CD4-positive, alpha-beta T cell treated with Interleukin-15 for 1 hour (primary cell): ENCODE measurements at places on chromosomes 16 and 17.

GRCh38 chr17:78568494-78569115 lies 8.6 kb downstream of the DNAH17 start:
- DNase-seq, result no peak

DNA sequence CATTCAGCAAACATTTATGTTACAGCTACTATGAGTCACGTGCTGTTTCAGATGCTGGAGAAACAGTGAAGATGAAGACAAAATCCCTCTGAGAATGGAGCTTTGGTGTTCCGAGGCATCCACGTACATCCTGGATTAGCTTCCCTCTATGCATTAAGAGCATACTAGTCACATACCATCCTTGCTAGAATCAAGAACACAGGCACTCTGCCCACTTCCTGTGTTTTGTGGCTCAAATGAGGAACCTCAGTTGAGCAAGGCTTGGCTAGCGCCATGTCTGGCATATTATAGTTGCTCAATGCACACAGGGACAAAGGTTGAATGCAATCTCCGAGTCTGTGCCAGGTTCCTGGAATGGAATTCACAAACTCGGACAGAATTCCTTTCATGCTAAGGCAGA lies 297.5 kb downstream of the XYLT1 start:
- peak; percentile 67 for DNase-seq

DNA sequence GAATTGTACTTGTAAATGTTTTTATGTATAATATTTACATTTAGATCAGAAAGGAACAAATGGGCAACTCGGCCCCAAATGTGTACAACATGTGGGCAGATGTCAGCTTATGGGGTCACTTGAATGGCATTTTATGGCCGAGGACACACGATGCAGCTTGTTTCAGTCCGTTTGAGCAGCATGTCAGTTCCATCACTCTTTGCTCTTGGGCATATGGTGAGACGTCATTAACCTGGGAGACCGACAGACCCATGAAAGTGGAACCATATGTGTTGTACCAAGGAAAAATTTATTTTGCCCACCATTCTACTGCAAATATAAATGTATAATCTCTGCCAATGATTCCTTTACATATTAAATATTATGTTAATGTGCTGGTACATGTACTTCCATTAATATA lies 561.9 kb upstream of the SOX9 start:
- DNase-seq, result no peak

GRCh38 chr17:38564869-38565268 lies 40.9 kb downstream of the SRCIN1 start:
- DNase-seq, result no peak

DNA sequence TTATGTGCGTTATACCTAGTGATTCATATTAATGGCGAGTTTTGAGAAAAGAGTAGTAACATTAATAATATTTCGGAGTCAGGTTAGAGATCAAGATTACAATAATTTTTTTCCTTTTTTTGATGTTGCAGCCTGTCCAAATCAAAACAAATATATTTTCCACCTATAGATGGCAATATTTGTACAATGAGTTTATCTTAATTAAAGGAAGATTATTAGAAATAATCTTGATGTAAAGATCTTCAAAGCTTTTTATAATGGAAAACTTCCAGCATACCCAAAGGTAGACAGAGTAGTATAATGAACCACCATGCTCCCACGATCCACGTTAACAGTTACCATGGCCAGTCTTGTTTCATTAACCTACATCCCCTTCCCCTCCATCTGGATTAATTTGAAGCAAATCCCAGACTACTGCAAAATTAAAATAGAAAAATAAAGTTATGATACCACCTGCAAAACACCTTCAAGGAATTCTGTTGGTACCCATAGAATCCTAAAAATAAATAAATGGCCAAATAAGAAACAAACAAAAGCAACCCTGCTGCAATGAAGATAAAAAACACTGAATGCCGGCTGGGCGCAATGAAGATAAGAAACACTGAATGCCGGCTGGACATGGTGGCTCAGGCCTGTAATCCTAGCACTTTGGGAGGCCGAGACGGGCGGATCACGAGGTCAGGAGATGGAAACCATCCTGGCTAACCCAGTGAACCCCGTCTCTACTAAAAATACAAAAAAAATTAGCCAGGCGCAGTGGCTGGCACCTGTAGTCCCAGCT lies 46.5 kb upstream of the GINS3 start:
- no peak for DNase-seq

GRCh38 chr16:72985148-72985941 lies 62.6 kb downstream of the ZFHX3 start:
- no peak for DNase-seq

GRCh38 chr16:3865241-3865640 lies 15.3 kb downstream of the CREBBP start:
- DNase-seq, result no peak

GRCh38 chr17:44022246-44022645 lies 7.5 kb upstream of the TMEM101 start:
- DNase-seq, result no peak

DNA sequence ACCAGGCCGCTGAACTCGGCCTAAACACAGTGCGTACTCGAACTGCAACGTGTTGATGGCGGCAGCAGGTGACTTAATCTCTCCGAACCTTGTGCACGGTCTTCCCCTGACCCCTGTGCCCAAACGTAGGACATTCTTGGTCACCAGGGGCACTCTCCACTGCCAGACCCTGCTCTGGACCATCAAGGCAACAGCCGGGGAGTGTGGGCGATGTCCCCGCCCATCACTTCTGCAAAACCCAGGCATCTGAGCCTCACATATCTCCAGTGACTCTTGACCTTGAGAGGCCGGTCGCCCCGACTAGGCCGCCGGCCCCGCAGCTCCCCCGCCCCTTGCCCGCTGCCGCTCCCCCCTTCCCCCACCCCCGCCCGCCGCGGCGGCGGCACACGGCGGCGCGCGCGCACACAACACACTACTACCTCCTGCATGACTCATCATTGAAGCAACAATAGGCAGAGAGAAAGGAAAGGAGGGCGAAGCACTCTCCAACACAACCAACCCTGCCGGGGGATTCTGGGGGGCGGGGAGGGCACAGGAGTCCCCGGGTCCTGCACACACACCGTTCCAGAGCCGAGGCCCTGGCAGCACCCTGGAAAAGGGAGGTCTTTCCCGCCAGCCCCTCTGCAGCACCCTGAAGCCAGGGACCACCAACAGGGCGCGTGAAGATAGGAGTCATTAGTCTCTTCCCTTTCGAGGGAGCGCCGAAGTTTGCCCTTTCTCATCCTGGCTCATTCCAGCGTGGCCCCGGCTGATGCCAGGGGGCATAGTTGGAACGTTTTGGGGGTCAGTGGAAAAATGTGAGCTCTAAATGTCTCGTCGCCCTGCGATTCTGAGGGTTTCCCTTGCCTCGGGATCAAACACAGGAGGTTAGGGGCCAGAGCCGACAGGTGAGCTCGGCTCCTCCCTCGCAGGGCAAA lies 1.9 kb downstream of the MNT start:
- DNase-seq, result peak; percentile 72

GRCh38 chr16:76201385-76201784 lies 75.8 kb upstream of the CNTNAP4 start:
- DNase-seq, result no peak

DNA sequence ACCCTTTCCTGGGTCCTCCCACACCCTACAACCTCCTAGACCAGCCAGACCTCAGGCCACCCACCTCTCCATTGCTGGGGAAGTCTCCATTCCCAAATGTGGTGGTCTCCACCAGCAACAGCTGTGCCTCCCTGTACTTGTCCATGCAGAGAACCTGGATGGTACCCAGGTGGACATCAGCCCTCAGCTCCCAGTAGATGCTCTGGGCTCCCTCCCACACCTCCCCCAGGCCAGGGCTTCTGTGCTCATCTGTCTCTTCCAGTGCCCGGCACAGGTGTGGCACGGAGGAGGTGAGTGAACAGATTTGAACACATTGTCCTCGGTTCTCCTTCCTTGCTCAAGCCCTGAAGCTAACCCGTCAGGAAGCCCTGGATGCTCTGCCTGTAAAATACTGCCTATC lies 34.6 kb downstream of the LGALS9 start:
- DNase-seq, result peak; percentile 13

- DNase-seq, result no peak
Observed at GRCh38 chr17:42683407-42684034, 1.2 kb downstream of the CNTNAP1 start.

- DNase-seq, result no peak
Observed at GRCh38 chr16:81774348-81774747, 4.7 kb upstream of the PLCG2 start.
